ENCODE measurements at places on chromosomes 1 and 21.
A peak's percentile ranks its signal among the peaks of the same experiment; 100 is the strongest.

DNA sequence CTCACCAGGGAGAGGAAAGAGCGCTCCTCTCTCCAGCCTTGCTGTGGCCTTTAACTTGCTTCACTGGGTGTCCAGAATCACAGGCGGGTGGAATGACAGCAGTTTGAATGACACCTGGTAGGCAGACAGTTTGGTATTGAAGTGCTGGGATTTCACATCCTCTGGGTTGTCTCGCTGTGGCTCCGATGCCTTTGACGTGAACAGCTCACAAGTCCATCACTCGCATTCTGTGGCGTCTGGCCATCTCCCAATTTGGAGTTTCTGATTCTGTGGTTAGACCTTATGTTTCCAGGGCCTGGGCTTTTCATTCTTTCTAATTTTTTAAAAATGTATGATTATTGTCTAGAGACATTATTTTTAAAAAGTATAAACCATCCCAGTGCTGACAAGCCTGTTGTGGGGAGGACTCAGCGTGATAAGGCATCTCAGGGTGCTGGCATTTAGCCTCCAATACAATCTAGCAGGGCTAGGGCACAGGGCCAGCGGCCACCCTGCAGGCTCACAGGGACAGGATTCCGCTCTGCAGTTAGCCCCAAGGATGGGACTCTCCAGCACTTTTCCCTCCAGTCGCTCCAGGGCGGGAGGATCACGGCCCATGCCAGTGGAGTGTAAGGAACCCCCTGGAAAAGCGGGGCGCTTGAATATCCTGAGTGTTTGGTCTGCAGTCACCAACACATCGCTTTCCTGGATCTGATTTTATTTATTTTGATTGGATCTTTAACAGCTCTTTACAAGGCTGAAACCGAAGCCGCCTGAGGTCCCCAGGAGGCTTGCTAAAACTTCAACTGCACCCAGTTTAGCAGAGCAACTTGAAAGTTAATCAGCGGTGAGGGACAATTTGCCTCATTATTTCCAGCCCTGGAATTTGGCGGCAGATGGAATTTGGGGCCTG lies 178.3 kb downstream of the TRABD2B start:
- DNase-seq, result no peak

GRCh38 chr1:18198260-18198659 lies 90.7 kb downstream of the IGSF21 start:
- no peak for DNase-seq

DNA sequence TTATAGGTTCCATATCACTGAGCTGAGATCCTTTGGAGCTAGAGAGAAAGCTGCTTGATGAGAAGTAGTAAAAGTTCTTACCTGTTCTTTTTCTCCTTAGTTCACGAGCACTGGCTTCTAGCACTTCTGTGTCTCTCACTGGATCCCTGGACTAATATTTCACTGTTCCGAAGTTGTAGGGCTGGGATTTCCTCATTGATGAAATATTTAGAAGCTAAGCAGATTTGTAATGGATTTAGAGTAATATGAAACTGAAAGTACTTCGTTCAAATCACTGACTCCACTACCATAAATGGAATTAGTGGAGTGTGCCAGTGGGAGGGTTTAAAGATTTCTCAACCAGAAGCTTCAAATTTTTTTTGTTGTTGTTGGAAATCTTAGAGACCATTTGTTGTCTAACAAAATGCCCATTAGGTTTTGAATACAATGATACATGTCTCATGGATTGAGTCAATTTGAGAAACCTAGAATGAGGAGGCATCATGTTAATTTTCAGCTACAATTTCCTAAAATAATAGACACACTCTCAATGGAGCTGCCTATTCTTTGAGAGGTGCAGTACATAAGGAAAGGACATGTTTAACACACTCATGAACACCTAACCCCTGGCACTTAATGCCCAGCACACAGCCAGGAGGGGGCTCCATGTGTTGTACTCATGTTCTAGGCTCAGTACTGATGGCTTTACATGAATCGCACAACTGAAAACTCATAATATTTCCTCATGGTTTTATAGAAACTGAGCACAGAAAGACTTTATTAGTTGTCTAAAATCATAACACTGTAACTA lies at the start of gene GBP1:
Gene GBP1, minus strand, starts transcription at position 130 of the 790 bp plus-strand sequence. CDS start 1,974 bp downstream, outside the sequence.
- peak; percentile 64 for DNase-seq

DNA sequence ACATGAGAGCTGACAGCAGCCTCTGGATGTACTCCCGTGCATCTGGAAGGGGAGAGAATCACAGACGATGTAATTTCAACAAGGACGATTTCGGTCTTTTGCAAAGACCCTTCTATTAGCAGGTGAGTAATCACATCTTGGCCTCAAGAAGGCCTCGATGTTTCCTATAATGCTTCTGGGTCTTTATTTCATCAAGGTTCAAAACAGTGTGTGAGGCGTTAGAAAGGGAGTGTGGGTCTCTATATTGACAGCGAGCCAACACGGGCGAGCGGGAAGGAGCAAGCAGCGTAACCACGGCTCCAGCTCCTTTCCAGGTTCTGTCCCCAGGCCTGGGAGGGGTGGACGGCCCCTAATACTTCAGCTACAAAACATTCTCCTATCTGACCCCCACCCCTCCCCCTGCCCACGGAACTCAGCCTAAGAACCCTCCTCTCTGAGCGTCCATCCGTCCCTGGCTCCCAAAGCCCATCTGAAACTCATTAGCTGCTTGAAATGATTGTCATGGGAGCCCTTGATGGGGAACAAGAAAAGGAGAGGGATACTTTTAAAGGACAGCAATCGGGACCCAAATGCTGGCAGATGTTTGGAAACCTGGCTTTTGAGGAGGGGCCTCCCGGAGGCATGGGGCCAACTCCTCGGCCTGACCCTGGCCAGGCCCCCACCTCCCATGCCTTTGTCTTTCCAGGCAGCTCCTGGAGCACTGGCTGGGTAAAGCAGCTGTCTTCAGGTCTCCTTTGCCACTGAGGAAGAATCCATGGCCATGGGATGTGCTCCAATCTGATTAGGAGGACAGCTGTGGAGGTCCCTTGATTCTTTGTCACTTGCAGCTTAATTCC lies 250.8 kb downstream of the FOXD2 start:
- DNase-seq, result no peak

DNA sequence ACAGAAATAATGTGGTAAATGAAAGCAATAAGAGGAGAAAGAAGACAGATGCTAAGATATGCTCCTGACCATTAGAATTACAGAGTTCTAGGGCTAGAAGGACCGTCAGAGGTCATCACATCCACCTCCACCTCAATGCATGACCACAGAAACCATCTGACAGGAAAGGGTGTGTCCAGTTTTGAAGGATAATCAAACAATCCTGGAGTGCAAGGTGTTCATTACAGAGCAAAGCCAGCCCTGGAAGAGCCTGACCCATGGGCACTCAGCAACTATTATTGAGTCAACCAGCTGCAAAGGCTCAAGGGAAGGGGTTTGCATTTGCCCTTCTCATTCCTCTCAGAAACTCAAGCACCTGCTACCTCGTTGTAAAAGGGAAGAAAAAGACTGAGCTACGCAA lies 46.4 kb downstream of the TOR1AIP2 start:
- no peak for DNase-seq

DNA sequence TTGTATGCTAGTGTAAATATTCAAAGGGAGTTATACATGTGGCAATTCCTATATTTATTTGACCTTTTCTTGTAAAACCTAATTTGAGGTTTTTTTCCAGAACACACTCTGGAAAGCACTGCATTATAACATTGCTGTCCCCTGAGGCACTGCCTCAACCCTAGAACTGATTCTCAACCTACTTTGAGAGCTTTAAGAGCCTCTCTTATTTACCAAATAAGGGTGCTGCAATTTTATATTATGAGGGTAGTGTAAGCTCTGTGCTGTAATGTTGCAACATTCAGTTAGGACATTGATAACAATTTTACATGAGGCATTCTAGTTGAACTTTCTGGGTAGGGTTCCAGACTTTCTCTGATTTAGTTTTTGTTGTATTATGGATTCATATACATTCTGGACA lies 302.2 kb upstream of the DEPDC1 start:
- DNase-seq, result no peak

DNA sequence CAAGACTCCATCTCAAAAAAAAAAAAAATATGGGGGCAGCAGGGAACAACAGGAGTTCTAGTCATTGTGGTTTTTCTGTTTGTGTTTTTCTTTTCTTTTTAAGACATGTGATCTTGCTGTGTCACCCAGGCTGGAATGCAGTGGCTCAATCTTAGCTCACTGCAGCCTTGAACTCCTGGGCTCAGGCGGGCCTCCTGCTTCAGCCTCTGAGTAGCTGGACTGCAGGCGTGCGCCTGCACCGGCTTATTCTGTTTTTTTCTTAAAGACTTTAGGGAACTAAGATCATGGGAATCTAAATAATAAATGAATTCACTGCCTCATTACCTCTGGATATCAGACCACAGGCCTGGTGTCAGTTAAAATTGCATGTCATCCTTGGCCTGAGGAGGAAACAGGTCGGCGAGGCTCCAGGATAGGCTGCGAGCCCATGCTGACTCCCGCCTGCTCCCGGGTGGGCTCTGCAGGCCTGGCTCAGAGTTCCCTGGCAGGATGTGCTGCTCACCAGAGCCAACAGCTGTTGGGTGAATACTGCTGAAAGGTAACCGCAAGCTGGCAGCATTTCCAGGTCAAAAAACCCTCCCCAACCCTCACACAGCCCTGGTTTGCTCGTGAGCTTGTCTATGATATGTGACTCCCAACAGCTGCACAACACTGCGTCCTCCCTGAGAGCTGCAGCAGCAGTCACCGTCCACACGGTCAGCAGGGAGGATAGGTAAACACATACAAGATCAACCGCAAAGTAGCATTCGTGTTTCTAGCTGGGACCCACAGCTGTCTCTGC lies 58.1 kb downstream of the SCCPDH start:
- DNase-seq, result no peak

DNA sequence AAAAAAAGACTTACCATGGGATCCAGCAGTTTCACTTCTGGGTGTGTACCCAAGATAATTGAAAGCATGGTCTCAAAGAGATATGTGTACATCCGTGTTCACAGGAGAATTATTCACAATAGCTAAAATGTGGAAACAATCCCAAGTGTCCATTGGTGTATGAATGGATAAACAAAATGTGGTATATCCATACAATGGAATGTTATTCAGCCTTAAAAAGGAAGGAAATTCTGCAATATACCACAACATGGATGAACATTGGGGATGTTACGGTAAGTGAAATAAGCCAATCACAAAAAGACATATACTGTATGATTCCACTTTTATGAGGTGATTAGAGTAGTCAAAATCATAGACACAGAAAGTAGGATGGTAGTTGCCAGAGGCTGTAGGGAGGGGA lies 7.0 kb upstream of the TUT4 start:
- DNase-seq, result no peak

GRCh38 chr1:29639741-29640427 lies 403.6 kb downstream of the PTPRU start:
- no peak for DNase-seq
